ENCODE measurements at places on chromosomes 1 and 21. TPM values are rescaled to one million over a fixed set of nuclear protein-coding genes. Genes with fewer than 3 reads are reported as not detected.
A peak's percentile ranks its signal among the peaks of the same experiment; 100 is the strongest.

GRCh38 chr21:34745557-34746255, 76.9 kb downstream of the CLIC6 start:
- DNase-seq, result peak; percentile 66
- H3K4me1 ChIP-seq, result peaks cover 23% of the 10 kb centered on the region
- H3K27ac ChIP-seq, result peak overlapping the region; percentile 55
- no peaks in the 10 kb centered on the region for H3K27me3 ChIP-seq

GRCh38 chr1:6117624-6118023, 62.5 kb downstream of the CHD5 start:
- no peak overlapping the region for H3K27ac ChIP-seq
- no peak overlapping the region for H3K4me3 ChIP-seq
- no peaks in the 10 kb centered on the region for H3K36me3 ChIP-seq
- no peak for DNase-seq
- H3K4me1 ChIP-seq, result no peaks in the 10 kb centered on the region

Gene HES3
- total RNA-seq, result not detected

Gene STIL
- not detected for total RNA-seq

GRCh38 chr1:87785386-87785785, 456.7 kb downstream of the LMO4 start:
- H3K27ac ChIP-seq, result no peak overlapping the region
- DNase-seq, result no peak
- no peak overlapping the region for H3K4me3 ChIP-seq
- H3K27me3 ChIP-seq, result no peaks in the 10 kb centered on the region
- no peaks in the 10 kb centered on the region for H3K36me3 ChIP-seq

DNA sequence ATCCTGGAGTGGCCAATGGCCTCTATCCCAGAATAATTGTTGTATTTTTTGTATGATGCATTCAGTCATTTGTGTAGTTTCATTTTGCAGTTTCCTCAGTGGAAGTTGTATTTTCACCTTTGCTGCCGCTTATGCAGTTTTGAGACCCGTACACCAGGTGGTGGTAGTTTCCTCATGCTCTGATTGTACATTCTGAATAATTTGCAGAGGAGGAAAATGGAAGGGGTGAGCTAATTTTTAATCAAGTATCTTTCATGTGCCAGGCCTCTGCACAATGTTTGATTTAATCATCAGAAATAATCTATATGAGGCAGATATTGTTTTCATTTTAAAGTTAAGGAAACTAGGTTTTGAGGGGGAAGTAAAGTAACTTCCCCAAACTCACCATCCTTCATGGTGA, 29.5 kb downstream of the HLX start:
- no peaks in the 10 kb centered on the region for H3K36me3 ChIP-seq
- H3K27ac ChIP-seq, result no peak overlapping the region
- DNase-seq, result peak; percentile 36
- H3K4me1 ChIP-seq, result no peaks in the 10 kb centered on the region
- H3K4me3 ChIP-seq, result no peak overlapping the region

Gene KLHDC9
- 13.5 TPM for total RNA-seq

DNA sequence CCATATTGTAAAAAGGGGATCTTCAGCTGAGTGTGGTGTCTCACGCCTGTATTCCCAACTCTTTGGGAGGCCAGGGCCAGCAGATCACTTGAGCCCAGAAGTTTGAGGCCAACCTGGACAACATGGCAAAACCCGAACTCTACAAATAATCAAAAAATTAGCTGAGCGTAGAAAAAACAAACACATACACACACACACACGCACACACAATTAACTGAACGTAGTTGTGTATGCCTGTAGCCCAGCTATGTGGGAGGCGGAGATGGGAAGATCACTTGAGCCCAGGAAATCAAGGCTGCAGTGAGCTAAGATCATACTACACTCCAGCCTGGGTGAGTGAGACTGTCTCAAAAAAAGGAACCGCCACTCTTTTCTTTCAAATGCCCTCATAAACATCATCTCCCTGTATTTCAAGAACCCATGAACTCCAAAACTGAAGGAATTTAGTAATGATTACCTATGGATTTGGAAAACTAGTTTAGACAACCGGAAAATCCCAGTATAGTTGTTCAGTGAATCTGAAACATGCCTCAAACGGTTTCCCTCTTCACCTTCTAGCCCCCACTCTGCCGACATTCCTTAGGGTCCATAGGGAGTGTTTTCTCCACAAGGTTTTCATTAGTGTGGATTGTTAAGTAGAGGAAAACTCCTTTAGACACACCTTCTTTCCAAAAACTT, 4.5 kb downstream of the TXNIP start:
- H3K27ac ChIP-seq, result peak overlapping the region; percentile 98
- DNase-seq, result no peak
- H3K4me1 ChIP-seq, result peaks cover 51% of the 10 kb centered on the region
- no peak overlapping the region for H3K4me3 ChIP-seq

- no peak for DNase-seq
- H3K27me3 ChIP-seq, result no peaks in the 10 kb centered on the region
- H3K27ac ChIP-seq, result no peak overlapping the region
- H3K4me1 ChIP-seq, result no peaks in the 10 kb centered on the region
Measured at GRCh38 chr21:43031121-43031619, 44.5 kb downstream of the CBS start.
